ENCODE measurements at places on chromosomes 7 and 10. TPM values are rescaled to one million over a fixed set of nuclear protein-coding genes. Genes with fewer than 3 reads are reported as not detected.

Gene RHOBTB1
- total RNA-seq, result 2.4 TPM

DNA sequence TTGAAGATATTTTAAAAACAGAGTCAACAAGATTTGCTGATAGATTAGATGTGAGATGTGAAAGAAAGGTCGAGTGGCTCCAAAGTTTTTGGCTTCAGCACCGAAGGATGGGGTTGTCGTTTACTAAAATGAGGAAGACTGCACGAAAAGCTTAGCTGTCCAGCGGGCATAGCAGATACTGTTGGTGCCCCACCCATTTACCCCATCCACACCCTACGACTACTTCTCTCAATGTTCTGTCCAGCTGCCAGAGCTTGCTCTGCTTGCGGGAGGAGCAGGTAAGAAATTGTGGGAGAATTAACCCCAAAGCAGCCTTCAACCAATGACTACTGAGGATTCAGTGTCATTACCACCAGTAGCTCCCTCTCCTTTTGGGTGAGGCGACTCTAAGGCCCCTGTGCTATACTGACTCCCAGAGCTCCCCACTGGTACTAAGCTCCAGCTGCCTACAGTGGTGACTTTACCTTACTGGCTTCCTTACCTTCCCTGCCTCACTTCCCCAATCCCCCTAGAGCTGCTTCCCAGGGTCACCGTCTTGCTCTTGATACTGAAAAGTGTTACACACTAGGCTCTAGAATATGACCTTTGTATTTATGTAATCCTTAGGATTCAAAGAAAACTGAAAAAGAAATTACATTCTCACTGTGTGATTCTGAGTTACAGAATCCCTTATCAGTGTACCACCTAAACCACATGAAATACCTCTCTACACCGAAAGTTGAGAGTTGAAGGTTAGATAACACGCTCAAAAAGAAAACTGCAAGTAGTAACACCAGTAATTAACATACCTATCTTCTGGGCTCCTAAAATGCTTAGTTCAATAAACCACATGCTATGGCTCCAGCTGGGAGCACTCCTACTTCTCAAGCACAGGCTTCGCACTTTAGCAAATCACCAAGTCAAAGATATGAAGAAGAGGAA is 22.3 kb downstream of the CACUL1 start:
- no peak for DNase-seq

DNA sequence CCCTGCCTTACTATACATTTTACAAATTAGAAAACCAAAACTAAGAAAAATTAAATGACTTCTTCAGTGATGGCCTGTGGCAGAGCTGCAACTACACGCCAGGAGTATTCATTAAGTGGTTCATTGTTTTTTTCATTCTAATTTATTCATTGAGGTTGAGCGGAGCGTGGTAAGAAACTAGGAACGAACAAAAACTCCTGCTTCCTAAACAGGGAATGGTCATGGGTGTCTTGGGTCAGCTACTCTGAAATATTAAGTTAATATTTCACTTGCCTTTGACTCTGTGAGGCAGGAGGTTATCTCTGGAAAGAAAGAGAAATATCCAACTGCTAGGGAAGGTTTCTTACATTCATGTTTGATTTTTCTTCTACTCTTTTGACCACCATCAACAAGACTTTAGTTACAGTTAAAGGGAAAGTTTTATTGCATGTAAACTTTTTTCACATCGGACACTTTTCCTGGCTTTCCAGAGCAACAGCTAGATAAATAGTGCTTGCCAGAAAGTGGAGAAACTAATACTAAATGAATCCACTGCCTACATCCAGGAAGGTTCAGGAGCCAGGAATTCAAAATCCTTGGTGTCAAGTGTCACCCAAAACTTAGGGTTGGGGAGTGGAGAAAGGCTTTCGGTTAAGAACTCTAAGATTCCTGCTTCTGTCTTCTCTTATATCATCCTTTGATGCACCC is 896 bp upstream of the GNG11 start:
- no peak for DNase-seq

DNA sequence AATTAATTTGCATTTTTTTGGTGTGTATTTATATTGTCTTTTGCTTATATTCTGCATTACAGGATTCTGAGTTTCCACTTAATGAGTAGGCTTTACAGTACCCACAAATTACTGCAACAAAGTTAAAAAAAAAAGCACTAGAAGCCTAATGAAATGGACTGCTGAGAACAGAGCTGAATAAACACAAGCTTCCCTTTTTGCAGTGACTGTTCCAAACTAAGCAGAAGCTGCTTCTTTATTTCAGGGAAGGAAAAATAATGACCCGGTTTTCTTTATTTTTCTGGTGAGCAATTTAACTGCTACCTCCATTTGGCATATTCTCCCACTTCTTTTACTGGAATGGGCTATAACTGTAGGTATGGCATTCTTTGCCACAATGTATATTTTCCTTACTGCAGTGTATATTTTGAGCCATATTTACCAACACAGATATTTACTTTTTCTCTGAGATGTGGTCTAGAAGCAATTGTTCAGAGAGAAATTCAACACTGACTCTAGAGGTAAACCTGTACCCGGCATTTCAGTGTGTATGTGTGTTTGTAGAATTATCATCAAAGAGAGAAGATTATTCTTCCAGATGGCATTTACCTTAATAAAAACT is 56.9 kb downstream of the HDAC9 start:
- DNase-seq, result no peak

Gene CCL24
- total RNA-seq, result 0.64 TPM

Gene PITX3
- total RNA-seq, result not detected

DNA sequence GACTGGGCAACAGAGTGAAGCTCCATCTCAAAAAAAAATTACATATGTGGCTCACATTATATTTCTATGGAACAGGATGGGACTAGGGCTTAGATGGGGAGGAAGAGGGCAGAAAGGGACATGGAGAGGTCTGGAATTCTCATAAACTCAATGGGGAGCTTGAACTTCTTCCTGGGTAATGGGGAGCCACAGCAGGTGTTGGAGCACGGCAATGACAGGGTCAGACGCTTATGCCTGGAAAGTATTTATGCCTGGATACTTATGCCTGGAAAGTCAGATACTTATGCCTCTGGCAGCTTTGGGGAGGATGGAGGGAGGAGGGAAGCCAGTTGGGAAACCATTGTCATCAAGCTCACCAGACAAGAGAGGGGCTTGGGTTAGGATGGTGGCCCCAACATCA is 36.8 kb downstream of the TMEM130 start:
- no peak for DNase-seq

DNA sequence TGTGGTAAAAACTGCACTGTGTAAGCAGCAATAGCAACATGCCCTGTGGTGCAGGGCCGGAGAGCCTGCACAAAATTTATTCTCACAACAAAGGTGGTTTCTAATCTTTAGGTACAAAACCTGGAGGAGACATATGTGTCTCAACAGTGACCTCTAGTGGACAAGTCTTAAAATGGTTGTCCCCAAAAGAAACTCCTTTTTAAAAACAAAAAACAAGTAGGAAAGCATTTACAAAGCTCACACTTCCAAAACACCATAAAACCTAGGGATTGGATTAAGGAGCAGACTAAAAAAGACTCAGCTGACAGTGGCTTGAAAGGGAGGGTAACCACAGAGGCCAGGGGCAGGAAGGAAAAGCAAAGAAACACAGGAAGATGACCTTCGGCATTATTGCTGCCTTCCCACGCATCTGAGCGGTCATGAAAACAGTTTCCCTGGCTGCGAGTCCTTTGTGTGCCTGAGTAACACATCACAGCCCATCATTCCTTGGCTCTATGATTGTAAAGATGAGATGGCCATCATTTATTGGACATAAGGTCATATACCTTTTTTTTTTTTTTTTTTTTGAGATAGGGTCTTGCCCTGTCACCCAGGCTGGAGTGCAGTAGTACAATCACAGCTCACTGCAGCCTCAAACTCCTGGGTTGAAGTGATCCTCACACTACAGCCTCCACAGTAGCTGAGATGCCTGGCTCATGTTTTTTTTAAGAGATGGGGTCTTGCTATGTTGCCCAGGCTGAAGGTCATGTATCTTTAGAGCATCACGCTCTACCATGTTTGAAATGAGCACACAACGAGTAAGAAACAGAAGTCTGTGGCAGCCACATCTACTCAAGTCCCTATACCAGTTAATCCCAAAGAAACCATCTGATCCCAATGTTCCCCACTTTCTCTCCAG is 39.5 kb downstream of the RSU1 start:
- no peak for DNase-seq

Gene AKR1D1
- not detected for total RNA-seq

Gene CPA1
- total RNA-seq, result not detected
